Effector memory CD4-positive, alpha-beta T cell (primary cell): ENCODE measurements at places on chromosomes 16 and 17.

GRCh38 chr17:3827124-3827773, 18.8 kb downstream of the NCBP3 start:
- DNase-seq, result peak; percentile 22

GRCh38 chr16:84715424-84715823, 15.6 kb downstream of the USP10 start:
- no peak for DNase-seq

GRCh38 chr17:76452127-76452659, 759 bp downstream of the UBE2O start:
- no peak for DNase-seq

- DNase-seq, result no peak
Measured at GRCh38 chr17:32593003-32593402, 106.2 kb downstream of the CDK5R1 start.

DNA sequence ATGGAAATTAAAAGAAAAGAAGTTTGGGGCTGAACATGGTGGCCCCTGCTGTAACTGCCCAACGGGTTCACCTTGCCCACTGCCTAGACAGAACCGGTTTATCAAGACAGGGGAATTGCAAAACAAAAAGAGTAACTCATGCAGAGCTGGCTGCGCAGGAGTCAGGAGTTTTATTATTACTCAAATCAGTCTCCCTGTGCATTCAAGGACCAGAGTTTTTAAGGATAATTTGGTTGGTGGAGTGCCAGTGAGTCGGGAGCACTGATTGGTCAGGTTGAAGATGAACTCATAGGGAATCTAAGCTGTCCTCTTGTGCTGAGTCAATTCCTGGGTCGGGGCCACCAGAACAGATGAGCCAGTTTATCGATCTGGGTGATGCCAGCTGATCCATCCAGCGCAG, 4.4 kb upstream of the SCPEP1 start:
- no peak for DNase-seq

DNA sequence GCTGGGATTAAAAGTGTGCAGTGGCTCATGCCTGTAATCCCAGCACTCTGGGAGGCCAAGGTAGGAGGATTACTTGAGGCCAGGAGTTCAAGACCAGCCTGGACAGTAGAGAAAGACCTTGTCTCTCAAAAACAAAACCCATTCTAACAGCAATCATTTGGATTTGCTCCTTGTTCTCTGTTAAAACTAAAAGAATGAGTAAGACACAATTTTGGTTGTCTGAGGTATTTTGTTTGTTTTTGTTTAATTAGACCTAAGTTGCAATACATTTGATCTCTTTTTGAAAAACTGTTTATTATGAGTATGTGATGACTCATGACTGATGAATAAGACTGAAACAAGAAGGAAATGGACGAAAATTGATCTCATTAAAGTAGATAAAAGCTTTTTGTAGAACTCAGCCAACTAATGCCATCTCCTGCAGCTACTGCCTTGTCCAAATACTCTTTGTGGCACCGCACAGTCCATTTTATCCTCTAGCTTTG, 29.0 kb downstream of the GLG1 start:
- DNase-seq, result no peak

- DNase-seq, result no peak
Measured at GRCh38 chr16:31464781-31465260, 5.5 kb downstream of the ARMC5 start.

DNA sequence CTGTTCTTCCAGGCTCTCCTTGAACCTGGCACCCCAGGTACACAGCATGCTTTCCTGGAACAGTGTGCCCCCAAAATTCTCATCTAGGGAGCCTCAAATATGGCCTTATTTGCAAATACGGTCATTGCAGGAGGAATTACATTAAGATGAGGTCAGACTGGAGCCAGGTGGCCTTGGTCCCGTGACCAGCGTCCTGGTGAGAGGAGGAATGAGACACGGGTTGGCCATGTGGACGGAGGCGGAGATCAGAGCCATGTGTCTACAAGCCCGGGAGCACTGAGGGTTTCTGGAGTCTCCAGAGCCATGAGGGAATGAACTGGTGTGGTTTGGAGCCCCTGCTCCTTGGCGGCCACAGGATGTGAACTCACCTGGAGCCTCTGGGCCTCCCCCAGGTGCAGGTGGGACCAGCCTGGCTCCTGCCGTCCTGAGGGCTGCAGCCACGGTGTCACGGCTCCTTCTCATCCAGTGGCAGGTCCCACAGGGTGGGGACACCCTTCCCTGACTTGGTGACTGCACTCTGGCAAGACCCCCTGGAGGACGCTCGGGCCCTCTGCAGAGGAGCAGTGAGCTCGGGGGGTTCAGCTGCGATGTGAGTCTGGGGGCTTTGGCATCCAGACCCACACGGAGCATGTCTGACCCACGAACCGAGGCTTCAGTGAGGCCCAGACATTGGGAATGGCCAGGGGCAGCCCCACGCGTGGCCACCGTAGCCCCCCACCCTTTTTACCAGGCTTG, 21.8 kb upstream of the GNG13 start:
- no peak for DNase-seq

GRCh38 chr17:30378241-30378824, 394 bp upstream of the CPD start:
- peak; percentile 46 for DNase-seq

DNA sequence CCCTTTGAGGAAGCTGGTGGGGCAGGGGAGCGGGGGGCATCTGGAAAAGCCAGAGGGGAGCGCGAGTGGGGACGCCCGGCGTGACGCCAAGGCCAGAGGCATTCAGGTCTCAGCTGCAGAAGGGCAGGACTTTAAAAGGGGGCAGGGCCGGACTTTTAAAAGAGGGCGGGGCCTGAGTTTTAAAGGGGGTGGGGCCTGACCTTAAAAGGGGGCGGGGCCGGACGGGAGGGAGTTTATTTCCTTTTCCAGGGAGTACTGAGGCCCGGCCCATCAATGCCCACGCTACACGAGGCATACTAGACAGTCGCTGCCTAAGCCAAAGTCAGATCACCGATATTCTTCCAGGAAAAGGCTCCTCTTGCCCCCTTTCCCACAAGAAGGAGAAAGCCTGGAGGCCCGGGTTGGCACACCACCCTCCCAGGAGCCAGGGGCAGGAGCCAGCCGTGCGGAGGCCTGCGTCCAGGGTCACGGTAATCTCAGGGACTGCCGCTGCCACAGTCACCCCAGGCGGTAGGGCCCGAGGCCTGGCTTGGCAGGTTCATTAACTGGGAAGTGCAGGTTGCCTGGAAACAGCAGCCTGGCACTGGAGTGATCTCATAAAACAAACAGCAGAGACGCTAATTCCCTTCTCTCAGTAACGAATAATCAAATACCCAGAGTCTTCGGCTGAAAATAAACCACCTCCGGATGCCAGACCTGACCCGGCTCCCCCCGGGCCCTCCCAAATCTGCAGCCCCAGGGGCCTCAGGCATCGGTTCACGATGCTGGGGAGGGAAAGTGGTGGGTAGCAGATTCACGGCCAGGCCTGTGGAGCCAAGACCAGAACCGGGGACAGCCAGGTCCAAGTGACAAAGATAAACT, 90.7 kb downstream of the TIMM22 start:
- DNase-seq, result no peak

DNA sequence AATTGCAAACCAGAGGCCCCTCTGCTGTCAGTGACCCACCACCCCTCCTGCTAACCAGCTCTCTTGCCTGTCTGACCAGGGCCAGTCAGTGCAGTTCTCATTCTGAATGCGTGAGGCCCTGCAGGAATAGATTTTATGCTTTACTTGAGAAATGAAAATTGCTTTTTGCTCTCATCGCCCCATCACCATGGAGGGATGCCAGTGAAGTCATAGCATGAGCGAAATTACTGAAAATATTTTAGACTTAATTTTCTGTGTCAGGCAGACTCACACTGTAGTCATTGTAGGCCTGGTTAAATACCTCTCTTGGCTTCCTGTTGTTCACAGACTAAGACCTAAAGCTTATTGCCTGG, 490.5 kb upstream of the CDH5 start:
- DNase-seq, result no peak
